CD4-positive, alpha-beta T cell treated with Interleukin-10 for 1 hour (primary cell): ENCODE measurements at places on chromosomes 5 and 9.

- no peak for DNase-seq
Measured at GRCh38 chr9:8401961-8402705, 602.6 kb upstream of the DMAC1 start.

DNA sequence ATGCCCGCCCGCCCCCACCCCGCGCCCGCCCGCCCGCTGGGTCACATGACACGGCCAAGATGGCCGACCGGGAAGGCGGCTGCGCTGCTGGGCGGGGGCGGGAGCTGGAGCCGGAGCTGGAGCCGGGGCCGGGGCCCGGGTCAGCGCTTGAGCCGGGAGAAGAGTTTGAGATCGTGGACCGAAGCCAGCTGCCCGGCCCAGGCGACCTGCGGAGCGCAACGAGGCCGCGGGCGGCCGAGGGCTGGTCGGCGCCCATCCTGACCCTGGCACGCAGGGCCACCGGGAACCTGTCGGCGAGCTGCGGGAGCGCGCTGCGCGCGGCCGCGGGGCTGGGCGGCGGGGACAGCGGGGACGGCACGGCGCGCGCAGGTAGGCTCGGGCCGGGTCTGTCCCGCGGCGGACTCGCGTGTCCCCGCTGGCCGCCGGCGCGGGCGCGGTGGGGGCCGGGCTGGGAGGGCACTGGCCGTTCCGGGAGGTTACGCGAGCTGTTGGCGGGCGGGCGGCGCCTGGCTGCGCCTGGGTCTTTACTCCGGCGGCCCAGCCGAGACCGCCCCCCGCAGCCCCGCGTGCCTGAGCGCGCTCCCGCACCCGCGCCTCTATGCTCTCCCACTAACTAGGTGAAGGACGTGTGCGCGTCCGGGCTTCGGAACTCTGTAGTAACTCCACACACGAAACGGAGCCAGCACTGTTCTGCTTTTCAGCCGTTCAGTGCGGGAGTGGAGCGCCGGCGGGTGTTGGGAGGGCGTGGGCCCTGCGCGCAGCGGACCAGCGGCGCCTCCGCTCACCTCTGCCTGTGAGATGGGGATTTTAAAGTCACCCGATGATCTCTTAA, at the start of gene RUFY1:
Gene RUFY1 (plus strand): TSS at position 44 of the 832 bp plus-strand sequence. CDS start 16 bp downstream, at position 60.
- peak; percentile 84 for DNase-seq

- no peak for DNase-seq
Measured at GRCh38 chr9:91807643-91808246, 142.3 kb downstream of the ROR2 start.

DNA sequence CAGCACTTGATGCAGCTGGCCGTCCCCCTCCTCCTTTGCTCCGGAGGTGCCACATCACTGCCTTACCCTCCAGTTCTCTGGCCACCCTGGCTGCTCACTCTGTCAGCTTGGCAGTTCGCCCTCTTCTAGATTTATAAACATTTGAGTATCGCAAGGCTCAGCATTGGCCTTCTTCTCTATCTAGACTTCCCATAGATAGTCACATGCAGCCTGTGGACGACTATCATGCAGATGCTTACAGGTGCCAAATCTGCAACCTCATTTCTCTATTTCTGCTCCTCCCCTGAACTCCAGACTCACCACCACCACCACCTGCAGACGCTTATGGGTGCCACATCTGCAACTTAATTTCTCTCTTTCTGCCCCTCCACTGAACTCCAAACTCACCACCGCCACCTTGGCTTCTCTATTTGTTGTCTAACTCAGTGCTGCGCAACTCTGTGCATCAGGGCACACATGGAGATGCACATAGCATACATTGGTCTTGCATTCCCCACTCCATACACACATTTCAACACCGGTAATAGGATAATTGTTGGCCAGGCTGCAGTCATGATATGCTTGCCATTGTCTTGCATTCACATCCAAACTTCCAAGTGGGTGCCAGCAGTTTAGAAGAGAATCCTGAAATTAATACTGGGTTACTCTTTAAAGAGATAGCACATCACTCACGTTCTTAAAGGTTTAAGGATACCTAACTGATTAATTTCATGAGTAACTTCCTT, 1.9 kb upstream of the DAP start:
- no peak for DNase-seq

GRCh38 chr5:176180781-176181180, 57.4 kb upstream of the SIMC1 start:
- no peak for DNase-seq

DNA sequence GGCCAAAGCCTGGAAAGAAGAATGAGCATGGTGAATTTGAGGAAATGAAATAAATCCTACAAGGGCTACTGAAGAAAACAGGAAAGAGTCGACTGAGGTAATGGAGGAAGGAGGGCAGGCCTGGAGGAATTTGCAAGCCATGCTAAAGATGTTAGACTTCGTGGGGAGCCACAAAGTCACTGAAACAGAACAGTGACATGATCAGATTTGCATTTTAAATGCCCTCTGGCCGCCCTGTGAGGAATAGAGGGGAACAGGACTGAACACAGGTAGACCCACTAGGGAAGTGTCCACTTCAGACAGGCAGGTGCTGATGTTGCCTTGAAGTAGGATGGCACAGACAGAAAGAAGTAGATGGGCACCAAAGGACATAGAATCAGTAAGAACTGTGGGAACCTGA, 42.8 kb upstream of the RLN1 start:
- no peak for DNase-seq

GRCh38 chr9:90517103-90517502, 125.5 kb downstream of the DIRAS2 start:
- no peak for DNase-seq

DNA sequence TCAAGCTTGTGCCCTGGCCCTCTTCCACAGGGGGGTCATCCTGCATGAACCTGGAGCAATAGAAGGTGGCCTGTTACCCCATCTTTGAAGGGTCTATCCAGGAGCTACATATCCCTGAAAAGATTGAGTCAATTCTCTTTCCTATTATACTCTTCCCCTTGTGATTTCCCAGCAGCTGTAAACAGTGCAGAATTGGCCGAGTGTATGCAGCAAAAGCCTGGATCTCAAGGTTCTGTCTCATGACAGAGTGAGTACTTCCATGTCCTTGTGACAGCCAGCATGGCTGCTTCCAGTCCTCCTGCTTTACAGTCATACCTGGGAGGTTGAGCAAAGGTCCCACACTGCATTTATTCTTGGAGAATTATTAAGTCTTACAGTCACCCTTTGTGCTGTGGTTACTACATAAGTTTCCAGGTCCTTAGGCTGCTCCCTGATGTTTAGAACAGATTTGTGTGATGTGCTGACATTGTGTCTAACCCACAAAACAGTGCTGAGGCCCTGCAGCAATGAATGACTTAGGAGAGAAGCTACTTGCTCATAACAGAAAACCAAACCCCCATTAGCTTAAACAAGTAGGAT, 67.5 kb downstream of the NREP start:
- DNase-seq: no peak

DNA sequence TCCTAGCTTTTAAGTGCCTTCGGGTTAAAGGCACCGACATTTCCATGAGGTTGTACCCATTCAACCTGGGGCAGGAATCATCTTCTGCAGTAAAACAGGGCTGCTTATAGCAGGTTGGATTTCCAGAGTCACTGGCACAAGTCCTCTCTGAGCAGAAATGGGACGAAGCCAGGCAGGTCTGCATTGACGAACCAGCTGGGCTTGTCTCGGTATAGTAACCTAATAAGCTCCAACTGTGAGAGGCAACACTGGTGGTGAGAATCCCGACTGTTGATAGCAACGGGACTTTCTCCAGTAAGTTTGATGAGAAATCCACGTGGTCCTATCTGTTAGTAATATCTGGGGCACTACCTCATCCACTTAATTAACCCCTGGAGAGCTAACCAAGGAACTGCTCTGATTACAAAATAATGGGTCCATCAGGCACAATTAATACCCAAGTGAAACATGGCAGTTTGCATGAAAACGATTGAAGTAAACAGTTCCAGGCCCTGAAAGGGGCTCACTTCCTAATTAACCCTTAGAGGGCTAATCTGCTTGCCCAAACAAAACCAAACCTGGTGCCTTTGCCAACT, 491.0 kb upstream of the C9orf72 start:
- no peak for DNase-seq

GRCh38 chr9:96617439-96618185, 2.0 kb downstream of the CDC14B start:
- no peak for DNase-seq

DNA sequence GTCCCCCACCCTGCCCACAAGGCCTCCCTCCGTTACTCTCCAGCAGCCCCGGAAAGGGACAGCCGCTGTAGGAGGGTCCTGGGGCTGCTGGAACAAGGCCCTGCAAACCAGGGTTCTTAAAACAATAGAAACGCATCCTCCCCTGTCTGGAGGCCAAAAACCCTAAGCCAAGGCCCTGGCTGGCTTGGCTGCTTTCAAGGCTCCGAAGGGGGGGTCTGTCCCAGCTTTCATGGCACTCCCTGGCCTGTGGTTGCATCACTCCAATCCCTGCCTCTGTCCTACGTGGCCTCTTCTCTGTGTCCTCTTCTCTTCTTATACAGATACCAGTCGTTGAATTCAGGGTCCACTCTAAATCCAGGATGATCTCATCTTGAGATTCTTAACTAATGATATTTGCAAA, 7.4 kb upstream of the UBAC1 start:
- DNase-seq: no peak

DNA sequence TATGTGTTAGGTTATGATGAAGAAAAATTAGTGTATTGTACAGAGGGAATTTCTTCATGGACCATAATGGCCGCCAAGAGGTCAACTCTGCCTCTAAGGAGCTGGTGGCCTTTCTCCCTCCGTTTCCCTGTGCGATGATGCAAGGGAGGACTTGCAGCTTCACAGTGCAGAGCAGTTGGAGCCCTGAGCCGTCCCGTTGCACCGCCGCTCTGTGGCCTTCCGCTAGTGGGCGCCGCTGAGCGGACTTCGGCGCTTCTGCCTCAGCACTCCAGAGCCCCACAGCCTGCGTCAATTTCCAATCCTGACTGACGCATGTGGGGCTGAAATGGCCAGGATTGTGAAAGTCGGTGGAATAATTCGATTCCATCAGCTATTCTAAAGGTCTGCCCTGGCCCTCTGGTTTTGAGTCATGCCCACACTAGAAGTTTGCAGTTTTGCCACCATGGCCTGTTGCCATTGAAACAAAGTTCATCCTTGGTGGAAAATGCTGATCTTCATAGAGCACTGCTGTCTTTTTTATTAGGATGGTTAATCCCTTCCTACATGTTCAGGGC, 22.7 kb upstream of the LECT2 start:
- DNase-seq: peak; percentile 51

GRCh38 chr9:76751001-76751400, 13.2 kb upstream of the PCA3 start:
- DNase-seq: no peak

DNA sequence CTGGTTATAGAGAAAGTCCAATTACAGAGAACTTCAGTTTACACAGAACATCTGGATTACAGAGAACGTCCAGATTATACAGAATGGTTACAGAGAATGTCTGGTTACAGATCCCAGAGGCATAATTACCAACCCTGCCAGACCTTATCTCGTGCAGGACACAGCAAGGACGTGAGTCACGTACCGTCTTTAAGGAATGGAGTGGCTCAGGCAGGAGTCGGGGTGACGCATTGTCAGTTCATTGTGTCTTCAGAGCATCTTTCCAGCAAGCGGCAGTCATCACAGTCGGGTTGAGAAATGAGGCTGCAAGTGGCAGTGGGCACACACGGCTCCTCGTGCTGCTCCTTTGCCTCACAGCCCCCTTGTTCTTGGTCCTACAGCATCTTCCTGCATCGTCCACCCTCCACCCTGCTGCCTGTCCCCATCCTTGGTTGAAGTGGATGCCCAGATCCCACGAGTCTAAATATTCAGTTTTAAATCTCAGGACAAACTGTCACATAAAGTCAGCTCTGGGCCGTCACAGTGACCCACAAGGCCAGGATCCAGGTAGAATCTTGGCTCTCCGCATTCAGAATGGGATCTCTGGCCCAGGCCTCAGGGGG, 30.0 kb upstream of the SLC6A19 start:
- no peak for DNase-seq

GRCh38 chr9:137666955-137667670, 48.3 kb downstream of the EHMT1 start:
- no peak for DNase-seq

- no peak for DNase-seq
Measured at GRCh38 chr9:95102572-95102971, 214.9 kb downstream of the FANCC start.

DNA sequence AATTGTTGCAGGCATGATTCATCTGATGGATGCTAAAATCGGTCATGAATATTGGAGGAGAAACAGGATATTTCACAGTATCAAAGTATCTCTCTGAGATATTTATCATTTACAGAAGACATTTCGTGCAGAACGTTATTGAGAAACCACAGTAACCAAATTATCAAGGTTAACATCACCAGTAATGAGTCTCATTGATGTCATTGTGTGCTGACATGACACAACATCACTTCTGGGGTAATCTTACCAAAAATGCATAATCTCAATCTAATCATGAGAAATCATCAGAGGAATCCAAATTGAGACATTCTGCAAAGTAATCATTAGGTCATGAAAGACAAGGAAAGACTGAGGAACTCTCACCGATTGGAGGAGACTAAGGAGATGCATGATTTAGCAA, 42.7 kb downstream of the C5orf22 start:
- DNase-seq: no peak

GRCh38 chr5:39948341-39948740, 523.6 kb upstream of the DAB2 start:
- DNase-seq: no peak

DNA sequence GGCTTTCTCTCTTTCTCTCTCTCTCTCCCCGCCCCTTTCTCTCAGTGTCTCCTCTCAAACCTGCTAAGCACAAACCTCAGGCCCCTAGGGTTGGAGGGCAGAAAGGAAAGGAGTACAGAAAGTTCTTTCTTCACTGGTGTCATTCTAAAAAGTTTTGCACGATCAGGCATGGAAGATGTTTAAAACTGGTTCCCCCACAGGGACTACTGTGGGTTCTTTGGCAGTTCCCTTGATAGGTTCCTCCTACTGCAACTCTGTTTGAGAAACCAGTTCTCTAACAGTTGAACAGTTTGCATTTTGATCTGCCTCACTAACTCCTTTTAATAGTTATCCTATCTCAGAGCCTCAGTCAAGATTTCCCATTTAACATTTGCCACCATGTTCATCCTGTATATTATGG, 82.9 kb downstream of the CDO1 start:
- no peak for DNase-seq

GRCh38 chr5:1118231-1118698, 6.4 kb upstream of the SLC12A7 start:
- DNase-seq: no peak

- no peak for DNase-seq
Measured at GRCh38 chr5:140324041-140324600, 21.2 kb upstream of the PFDN1 start.

GRCh38 chr9:93708987-93709302, 132.6 kb downstream of the PHF2 start:
- DNase-seq: no peak
